ENCODE measurements at places on chromosomes 6 and 20.

GRCh38 chr6:147117011-147117410, 87.2 kb upstream of the STXBP5 start:
- no peak for DNase-seq

GRCh38 chr20:40606237-40606636, 82.8 kb downstream of the MAFB start:
- no peak for DNase-seq

DNA sequence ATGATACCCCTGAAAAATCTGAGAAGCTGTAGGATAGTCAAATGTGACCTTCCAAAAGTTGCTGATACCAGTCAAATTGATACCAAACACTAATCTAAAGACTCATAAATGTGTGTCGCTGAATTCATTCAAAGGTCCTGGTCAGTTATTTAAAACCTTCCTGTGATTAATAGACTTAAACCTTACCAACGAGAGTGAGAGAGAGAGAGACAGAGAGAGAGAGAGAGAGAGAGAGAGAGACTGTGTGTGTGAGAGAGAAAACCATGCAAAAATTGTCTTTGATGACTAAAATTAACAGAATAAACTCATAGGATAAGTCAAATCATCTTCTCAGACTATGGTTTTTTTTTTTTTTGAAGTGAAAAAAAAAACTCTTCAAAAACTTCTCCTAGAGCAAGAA, 370.9 kb upstream of the HS3ST5 start:
- no peak for DNase-seq

- DNase-seq, result no peak
Measured at GRCh38 chr6:53294095-53294494, 54.7 kb downstream of the ELOVL5 start.

GRCh38 chr6:68013780-68014515, 621.1 kb upstream of the ADGRB3 start:
- DNase-seq, result no peak

GRCh38 chr6:37130704-37131103, 39.2 kb upstream of the PIM1 start:
- DNase-seq, result no peak

- no peak for DNase-seq
Measured at GRCh38 chr6:6676910-6677441, 88.5 kb downstream of the LY86 start.

DNA sequence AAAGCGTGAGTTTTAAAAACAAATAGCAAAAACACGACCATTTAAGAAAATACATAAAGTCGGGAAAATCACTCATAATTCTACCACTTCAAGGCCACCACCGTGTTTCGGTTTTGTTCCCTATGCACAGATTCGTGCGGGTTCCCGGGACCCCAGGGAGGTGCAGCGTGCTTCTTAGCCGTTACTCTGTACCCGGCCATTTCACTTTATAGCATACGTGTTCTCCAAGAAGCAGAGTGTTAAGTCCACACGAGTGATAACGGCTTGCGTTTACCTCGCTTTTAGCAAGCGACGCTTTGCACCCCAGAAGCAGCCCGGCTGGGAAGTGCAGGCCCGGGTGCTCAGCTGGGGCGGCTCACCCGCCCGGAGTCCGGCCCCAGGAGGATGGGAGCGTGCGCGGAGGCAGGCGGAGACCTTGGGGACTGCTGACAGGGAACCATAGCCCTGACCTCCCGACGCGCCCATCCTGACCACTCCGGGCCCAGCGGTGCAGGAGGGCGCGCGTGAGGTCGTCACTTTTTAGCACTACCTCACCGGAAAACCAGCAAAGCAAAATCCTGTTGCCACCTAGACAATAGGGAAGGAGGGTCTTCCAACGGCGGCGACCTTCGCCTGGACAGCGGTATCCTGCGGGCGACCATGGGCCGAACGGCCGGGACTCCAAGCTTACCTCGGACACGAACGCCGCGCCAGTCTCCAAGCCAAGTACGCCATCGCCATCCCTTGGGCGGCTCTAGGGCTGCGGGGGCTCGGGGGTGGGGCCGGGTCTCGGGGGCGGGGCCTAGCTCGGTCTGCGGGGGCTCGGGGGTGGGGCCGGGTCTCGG, at the start of gene ECI2:
Gene ECI2, minus strand, starts transcription at position 735 of the 824 bp plus-strand sequence. Its CDS starts 15 bp downstream, at position 720.
- DNase-seq, result no peak

GRCh38 chr6:69145062-69145461, 510.0 kb downstream of the ADGRB3 start:
- DNase-seq, result no peak

DNA sequence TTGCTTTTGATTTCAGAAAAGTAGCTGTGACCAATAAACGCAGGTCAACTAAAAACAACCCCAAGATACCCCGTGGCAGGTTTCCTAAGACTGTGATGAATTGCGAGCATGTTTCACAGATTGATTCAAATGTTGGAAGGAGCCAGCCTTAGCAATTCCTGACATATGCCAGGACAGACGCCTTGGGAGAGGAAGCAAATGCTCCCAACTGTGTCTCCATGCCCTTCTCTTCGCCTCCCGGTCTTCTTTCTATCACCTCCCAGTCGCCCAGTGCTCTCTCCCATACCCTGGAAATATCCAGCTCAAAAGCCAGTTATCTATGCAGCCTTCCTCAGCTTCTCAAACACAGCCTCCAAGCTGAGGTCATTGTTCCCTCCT, 32.0 kb downstream of the KIAA0319 start:
- DNase-seq, result no peak
